ENCODE measurements at places on chromosomes 5 and 9. TPM values are rescaled to one million over a fixed set of nuclear protein-coding genes. Genes with fewer than 3 reads are reported as not detected.

- H3K36me3 ChIP-seq = no peaks in the 10 kb centered on the region
- H3K27me3 ChIP-seq = no peaks in the 10 kb centered on the region
- H3K4me1 ChIP-seq = no peaks in the 10 kb centered on the region
- H3K27ac ChIP-seq = no peak overlapping the region
Observed at GRCh38 chr5:107242411-107243219, 428.1 kb downstream of the EFNA5 start.

DNA sequence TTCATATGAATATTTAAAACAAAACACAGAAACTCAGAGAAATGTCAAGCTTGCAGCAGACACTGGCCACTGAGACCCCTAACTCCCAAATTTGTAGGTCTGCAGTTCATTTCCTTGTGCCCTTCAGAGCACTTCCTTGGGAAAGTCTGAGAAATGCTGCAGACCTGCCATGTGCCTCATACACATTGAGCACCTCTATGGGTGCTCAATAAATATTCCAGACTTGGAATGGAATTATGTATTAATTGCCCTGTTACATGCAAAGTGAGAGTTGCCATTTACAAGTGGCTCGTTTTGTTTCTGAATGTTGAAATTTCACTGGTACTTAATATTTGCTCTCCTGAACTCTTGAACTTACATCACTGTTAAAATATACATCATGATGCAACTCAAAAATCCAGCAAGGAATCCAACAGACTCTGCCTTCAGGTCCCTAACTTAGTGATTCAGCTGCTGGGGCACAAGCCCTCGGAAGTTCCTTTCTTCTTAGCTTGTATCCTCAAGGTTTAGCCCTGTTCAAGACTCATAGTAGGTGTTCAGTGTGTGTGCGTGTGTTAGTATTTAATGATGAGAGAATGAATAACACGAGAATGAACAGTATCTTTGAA, 90.6 kb downstream of the PTCD2 start:
- H3K36me3 ChIP-seq = no peaks in the 10 kb centered on the region
- H3K4me1 ChIP-seq = peaks cover 3% of the 10 kb centered on the region
- no peaks in the 10 kb centered on the region for H3K27me3 ChIP-seq
- no peak for DNase-seq

DNA sequence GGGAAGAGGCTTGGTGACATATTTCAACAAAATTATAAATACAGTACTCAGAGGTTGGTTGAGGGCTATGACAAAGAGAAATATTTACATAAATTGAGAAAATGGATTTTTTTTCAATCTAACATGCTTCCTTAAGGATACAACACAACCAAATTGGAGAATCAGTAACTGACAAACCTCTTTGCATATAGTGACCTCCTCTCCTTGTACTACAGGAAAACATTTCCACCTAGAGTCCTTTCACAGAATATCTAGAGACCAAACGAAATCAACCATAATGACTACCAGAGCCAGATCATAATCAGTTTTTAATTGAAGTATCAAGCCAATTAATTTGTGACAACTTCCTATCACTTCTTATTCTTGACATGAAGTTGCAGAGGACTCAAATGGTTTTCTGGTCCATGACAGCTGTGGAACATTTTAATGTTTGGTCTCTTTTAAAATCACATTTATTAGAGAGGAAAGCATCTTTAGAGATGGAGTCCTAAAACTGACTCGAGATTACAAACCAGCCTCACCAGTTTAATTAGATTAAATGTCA, 1636.5 kb upstream of the C9orf72 start:
- H3K27me3 ChIP-seq = peaks cover 33% of the 10 kb centered on the region
- DNase-seq = no peak
- peaks cover 35% of the 10 kb centered on the region for H3K4me1 ChIP-seq
- no peak overlapping the region for H3K27ac ChIP-seq

GRCh38 chr9:108894225-108894997, 32.3 kb downstream of the ACTL7A start:
- H3K4me1 ChIP-seq = no peaks in the 10 kb centered on the region
- no peak overlapping the region for H3K27ac ChIP-seq
- peaks cover 100% of the 10 kb centered on the region for H3K36me3 ChIP-seq

PCDHGA2 gene
- 4.1 TPM for total RNA-seq

GRCh38 chr5:16480821-16481538, 15.4 kb upstream of the ZNF622 start:
- no peaks in the 10 kb centered on the region for H3K36me3 ChIP-seq
- no peaks in the 10 kb centered on the region for H3K27me3 ChIP-seq
- H3K4me1 ChIP-seq = no peaks in the 10 kb centered on the region
- no peak overlapping the region for H3K27ac ChIP-seq

DNA sequence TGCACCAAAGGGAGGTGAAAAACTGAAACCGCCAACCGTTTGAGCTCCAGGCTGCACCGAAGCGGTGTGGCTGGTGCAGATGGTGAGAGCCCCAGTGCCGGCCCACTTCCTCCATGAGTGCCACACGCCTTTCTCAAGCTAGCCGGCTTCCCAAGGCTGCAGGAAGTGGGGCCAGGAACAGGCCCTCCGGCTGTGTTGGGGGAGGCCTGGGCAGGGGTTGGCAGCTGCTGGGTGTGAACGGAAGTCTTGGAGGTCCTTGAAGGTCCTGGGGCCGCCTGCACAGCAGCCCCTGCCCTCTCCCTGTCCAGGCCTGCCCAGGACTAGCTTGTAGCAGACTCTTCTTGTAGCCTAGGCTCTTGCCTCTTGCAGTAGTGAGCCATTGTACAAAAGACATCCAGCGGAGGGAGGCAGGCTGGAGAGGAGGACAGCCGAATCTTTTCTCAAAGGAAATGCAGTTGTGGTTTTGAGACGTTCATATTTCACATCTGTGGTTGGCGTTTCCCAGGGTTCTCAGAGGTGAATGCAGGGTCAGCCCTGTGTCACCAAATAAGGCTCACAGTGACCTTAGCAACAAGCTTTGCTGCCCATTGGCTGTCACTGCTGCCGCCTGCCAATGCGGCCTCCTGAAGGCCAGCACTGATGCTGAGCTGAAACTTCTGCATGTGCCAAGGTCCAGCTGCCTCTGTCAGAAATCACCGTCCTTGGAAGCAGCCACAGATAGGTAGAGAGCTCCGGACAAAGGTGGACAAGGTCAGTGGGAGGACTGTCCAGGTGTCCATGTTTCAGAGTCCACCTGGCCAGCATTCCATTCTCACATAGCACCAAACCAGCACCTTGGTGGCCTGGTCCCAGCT, 23.9 kb downstream of the IRF1 start:
- H3K27ac ChIP-seq = peak overlapping the region; percentile 54
- peaks cover 69% of the 10 kb centered on the region for H3K4me1 ChIP-seq
- no peak for DNase-seq
- no peaks in the 10 kb centered on the region for H3K36me3 ChIP-seq
- H3K27me3 ChIP-seq = no peaks in the 10 kb centered on the region

IL33 gene
- total RNA-seq = 178 TPM

GMCL2 gene
- not detected for total RNA-seq

TRIO gene
- total RNA-seq = 155 TPM

GRCh38 chr9:81535542-81536241, 153.7 kb downstream of the TLE1 start:
- H3K36me3 ChIP-seq = no peaks in the 10 kb centered on the region
- no peaks in the 10 kb centered on the region for H3K27me3 ChIP-seq
- no peak overlapping the region for H3K4me3 ChIP-seq
- no peak overlapping the region for H3K27ac ChIP-seq
- no peaks in the 10 kb centered on the region for H3K4me1 ChIP-seq

DNA sequence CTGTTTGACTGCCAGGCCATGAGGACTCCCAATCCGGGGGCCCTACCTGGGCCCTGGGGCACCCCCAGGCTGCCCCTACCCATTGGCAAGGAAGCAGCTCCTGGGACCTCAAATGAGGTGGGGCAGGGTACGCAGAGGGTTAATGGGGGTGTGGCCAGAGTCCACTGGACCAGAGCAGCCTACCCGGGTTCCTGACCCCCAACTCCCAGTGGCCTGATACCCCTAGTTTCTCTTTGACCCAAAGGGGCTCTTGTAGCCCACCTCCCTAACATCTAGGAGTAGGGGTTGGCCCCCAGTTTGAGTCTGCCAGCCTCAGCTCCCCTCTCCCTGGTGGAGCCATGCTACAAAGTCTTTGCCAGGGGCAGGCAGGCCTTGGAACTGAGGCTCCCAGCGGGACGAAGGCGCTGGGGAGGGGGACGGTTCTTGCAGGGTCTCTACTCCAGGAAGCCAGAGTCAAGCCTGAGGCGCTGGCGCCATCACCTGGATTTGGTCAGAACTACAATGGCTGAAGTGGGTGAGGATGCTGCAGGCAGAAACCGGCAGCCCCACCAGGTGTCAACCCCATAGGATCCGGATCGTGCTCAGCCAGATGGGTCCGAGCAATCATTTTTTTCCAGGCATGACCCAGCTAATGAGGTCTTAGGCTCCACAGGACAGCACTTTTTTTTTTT, 8.4 kb upstream of the CERCAM start:
- no peak overlapping the region for H3K4me3 ChIP-seq
- peaks cover 5% of the 10 kb centered on the region for H3K4me1 ChIP-seq
- H3K36me3 ChIP-seq = no peaks in the 10 kb centered on the region
- no peak for DNase-seq

DNA sequence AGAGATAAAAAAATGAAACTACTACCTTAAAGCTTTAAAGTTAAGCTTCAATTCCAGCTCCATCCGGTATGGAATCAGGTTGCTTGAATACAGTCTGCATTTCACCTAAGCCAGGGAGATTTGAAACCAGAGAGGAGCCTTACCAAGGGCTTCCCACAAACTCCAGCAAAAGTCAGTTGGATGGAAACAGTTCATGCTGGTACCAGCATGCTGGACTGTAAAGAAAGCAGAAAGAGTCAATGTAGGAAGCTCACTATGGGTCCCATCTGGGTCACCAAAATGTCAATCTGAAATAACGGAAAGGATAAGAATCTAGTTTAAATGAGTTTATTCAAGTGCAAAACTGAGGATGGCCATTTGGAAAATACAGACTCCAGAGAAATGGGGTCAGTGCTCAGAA, 65.3 kb downstream of the CDO1 start:
- no peak overlapping the region for H3K27ac ChIP-seq
- no peaks in the 10 kb centered on the region for H3K4me1 ChIP-seq
- DNase-seq = no peak
- H3K4me3 ChIP-seq = no peak overlapping the region
- no peaks in the 10 kb centered on the region for H3K27me3 ChIP-seq

FBP2 gene
- total RNA-seq = not detected

- DNase-seq = no peak
- H3K4me1 ChIP-seq = peaks cover 7% of the 10 kb centered on the region
- no peaks in the 10 kb centered on the region for H3K36me3 ChIP-seq
- no peaks in the 10 kb centered on the region for H3K27me3 ChIP-seq
- peak overlapping the region; percentile 54 for H3K4me3 ChIP-seq
Observed at GRCh38 chr5:2738700-2739359, 12.6 kb downstream of the IRX2 start.

DNA sequence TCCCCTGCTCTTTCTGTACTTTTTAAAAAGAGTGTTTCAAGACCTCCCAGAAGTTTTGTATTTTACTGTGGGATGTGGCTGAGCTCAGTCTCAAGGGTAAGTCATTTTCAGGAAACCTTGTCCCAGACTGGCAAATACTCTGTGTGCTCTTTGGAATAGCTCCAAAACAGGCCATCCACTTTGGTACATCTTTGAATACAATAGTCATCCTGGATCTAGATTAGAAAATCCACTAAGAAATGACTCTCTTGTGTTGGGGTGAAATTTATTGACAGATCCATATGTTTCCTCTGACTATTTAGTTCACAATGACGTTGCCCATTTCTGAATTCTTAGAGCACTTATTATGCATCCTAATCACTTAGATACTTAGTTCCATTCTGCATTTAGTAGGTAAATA, 95.2 kb downstream of the PLCXD3 start:
- H3K36me3 ChIP-seq = no peaks in the 10 kb centered on the region
- no peaks in the 10 kb centered on the region for H3K4me1 ChIP-seq
- H3K27ac ChIP-seq = no peak overlapping the region
- no peak overlapping the region for H3K4me3 ChIP-seq
- DNase-seq = no peak

IARS1 gene
- total RNA-seq = 72.7 TPM

SLC44A1 gene
- total RNA-seq = 25.7 TPM

- no peak for DNase-seq
- H3K36me3 ChIP-seq = no peaks in the 10 kb centered on the region
- no peaks in the 10 kb centered on the region for H3K4me1 ChIP-seq
Observed at GRCh38 chr9:114957558-114957957, 27.2 kb upstream of the TNFSF8 start.

CENPK gene
- total RNA-seq = not detected

GRCh38 chr5:180799194-180799593, 3.4 kb downstream of the MGAT1 start:
- no peaks in the 10 kb centered on the region for H3K27me3 ChIP-seq
- no peak overlapping the region for H3K4me3 ChIP-seq
- peak overlapping the region; percentile 98 for H3K27ac ChIP-seq
- no peak for DNase-seq

DNA sequence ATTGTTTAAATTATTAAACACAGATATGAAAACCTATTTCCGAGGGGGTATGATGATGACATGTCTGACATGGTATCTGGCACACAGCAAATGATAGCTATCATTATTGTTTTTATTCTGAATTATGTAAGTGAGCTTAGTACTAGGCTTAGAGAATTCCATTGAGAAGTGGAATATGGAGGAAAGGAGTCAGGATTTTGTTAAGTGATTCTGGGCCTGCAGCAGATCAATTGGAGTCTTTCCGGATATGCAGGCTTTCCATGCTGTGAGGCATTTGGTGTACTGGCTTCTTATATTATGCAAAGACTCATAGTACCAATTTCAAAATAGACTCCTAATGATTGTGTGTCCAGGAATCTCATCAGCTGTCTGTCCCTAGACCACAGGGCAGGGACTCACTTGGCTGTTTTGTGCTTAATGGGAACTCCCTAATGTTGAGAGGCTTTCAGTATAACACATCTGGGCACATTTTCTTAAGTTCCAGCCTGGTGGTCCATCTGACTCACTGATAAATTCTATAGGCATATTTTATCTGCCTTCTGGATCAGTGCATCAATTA, 180.0 kb upstream of the KLF9 start:
- peaks cover 3% of the 10 kb centered on the region for H3K4me1 ChIP-seq
- H3K27me3 ChIP-seq = no peaks in the 10 kb centered on the region
- H3K36me3 ChIP-seq = no peaks in the 10 kb centered on the region
- no peak for DNase-seq

Data from esophagus muscularis mucosa (tissue), 4 donors.